ENCODE measurements at places on chromosomes 3 and 15. TPM values are rescaled to one million over a fixed set of nuclear protein-coding genes. Genes with fewer than 3 reads are reported as not detected.

The VWA5B2 gene
- total RNA-seq, result not detected

The HCLS1 gene
- 501 TPM for total RNA-seq

The DZIP3 gene
- 24.4 TPM for total RNA-seq

The PTPN9 gene
- total RNA-seq, result 32.5 TPM

The ANKRD34C gene
- total RNA-seq, result not detected

The ZNF621 gene
- total RNA-seq, result 24.4 TPM

The CLDN1 gene
- total RNA-seq, result 0.26 TPM

The GPR149 gene
- total RNA-seq, result not detected

The HHLA2 gene
- total RNA-seq, result 0.37 TPM

The LIPH gene
- 1.7 TPM for total RNA-seq

The FGD5 gene
- 68.7 TPM for total RNA-seq

The MYZAP gene
- 9.1 TPM for total RNA-seq

The DNAJC17 gene
- total RNA-seq, result 44.5 TPM

The CMTM8 gene
- 2.4 TPM for total RNA-seq

The DUOX2 gene
- not detected for total RNA-seq

The INSYN1 gene
- total RNA-seq, result 2.8 TPM

The AHSG gene
- not detected for total RNA-seq

The KIF15 gene
- 1.0 TPM for total RNA-seq

The PEX5L gene
- not detected for total RNA-seq

The SIAH2 gene
- 63.6 TPM for total RNA-seq

The PLA2G4D gene
- total RNA-seq, result not detected

The ZNF774 gene
- 1.8 TPM for total RNA-seq

The CDHR4 gene
- not detected for total RNA-seq

The FANCD2OS gene
- total RNA-seq, result not detected

The DPPA4 gene
- 0.52 TPM for total RNA-seq

The ROPN1B gene
- total RNA-seq, result not detected

The CDCP1 gene
- total RNA-seq, result 3.2 TPM

The PLA2G4F gene
- total RNA-seq, result not detected

The EFHB gene
- 1.2 TPM for total RNA-seq

The CCDC14 gene
- 40.5 TPM for total RNA-seq

The RBP2 gene
- total RNA-seq, result not detected

The SPTBN5 gene
- total RNA-seq, result 0.79 TPM

The GP5 gene
- 1.8 TPM for total RNA-seq

The FBXL2 gene
- total RNA-seq, result 1.3 TPM

The POC1A gene
- 3.4 TPM for total RNA-seq
